ENCODE measurements at places on chromosomes 6 and 20.

DNA sequence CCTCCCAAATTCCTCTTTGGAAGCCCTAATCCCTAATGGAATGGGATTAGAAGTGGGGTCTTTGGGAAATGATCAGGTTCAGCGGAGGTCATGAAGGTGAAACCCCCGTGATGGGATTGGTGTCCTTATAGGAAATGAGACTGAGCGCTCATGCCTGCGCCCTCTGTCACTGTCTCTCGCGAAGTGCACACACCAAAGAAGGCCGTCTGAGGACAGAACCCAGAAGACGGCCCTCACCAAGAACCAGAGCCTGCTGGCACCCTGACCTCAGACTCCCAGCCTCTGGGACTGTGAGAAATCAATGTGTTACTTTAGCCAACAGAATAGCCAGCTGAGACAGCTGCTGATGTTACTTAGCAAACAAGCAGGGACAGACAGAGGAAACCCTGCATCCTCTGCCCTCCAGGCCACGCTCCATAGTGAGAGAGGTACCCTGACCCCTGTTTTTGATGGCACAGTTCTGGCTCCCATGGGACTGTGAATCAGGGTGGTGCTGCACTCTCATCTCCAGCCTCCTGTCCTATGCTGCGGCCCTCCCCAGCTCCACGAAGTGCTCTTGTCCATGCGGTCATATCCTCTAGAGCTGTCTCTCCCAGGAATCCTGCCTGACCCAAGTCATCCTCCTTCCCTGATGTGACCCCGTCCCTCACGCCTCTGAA is 369.3 kb downstream of the ZFAND3 start:
- no peak for DNase-seq

DNA sequence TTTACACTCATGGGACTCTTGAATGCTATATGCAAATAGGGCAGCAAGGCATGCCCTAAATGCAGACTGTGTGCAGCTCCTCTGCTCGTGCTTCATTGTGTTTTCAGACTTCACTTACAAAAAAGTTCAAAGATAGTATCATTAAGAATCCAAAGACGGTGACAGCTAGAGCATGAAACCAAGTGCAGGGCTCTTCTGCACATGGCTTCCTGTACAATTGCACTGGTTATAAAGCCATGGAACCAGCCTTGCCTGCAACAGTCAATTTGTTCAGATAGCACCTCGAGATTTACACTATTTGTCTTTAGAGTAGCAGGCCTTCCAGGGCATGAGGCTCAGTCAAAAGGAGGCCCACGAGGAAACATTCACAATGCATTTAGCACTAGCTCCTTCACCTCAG is 35.6 kb downstream of the RFPL4B start:
- DNase-seq = no peak

DNA sequence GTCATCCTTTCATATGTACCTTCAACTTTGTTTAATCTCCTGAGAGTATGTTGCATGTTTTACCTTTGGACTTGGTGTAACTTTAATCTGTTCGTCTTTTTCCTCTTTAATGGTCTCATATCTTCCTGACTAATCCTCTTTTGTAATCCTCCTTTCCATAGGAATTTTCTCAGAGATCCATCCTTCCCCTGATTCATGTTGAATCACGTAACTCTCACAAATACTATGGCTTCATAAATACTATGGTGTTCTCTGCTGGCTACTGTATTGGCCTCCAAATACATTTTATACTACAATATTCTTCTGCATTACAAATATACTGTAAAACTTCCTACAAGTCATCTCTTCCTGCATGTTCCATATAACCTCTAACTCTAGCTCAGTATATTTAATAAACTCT is 317.7 kb upstream of the ADGRB3 start:
- DNase-seq = peak; percentile 30

DNA sequence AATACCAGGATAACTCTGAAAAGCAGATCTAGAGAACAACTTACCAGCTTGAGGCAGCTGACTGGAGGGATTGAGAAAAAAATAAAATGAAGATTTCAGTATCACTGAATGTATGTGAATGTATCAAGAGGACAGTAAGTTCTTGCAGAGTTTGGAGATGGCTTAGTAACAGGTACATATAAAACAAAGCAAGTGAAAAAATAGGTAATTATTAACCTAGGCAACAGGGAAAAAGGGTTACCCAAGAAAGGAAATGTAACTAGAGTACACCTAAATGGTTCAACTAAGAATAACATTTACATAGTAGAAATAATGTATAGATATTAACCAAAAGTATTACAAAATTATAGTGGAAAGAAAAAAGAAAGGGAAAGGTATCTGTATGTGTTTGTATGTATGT is 67.3 kb downstream of the NRSN1 start:
- DNase-seq = no peak

DNA sequence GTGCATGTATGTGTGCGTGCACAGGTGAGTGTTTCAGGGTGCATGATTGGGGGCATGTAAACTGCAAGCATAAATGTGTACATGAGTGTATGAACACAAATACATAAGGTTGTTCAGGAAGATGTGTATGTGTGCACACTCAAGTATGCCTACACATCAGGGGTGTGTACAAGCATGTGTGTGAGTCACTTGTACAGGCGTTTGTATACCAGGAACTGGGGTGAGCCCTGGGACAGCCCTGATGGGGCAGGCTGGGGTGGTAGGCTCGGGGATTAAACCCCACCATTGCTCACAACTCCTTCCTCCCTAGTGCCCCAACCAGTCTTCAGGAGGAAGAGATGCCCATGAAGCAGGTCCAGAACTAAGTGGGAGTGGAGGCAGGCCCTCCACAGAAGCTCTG is 4.3 kb downstream of the CRIP3 start:
- no peak for DNase-seq

GRCh38 chr6:116528133-116528532 is 16.7 kb downstream of the CALHM5 start:
- DNase-seq = no peak

DNA sequence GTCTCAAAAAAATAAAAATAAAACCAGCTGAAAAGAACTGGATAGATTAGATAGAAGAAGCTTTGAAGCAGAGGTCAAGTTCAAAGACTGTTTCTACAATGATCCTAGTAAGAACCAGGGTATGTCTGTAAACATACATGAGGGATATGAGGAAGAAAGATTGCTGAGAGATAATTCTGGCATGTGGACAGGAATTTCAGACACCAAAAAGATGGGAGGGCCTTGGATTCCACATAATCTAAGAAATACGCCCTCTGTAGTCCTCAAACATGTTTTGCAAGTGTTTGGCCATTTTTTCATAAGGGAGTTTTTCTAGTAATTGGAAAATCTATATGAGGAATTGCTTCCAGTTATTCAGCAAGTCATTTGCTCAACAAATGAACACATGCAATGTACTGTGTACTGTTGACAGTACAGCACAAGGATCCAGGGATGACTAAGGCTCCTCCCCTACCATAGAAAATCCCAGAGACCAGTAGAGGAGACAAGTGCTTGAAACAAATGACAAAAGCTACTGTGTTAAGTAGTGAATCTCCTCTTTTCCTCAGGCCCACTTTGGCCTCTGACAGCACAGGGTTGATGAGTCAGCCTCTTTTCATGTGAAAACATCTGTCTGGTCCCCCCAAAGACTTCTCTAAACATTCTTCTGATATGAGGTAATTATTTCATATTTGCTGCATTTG is 795.9 kb downstream of the MAFB start:
- peak; percentile 90 for DNase-seq

DNA sequence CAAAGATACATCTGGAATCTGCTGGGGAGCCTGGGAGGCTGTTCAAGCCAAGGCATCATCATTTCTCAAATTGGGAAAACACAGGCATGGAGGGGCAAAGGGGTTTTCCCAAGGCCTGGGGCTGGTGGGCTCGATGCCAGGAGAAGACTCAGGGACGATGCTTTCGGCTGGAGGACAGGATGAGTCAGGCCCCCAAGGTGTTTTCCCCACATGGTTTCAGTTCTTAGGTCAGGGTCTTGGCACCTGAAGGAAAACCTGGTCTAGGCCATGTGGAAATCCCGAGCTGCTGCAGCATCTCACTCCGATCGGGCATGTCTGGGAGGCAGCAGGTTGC is 348.1 kb downstream of the CDC5L start:
- peak; percentile 63 for DNase-seq

- DNase-seq = no peak
Measured at GRCh38 chr20:43900121-43900466, 14.6 kb upstream of the TOX2 start.

- DNase-seq = no peak
Measured at GRCh38 chr6:6243846-6244245, 76.6 kb downstream of the F13A1 start.

DNA sequence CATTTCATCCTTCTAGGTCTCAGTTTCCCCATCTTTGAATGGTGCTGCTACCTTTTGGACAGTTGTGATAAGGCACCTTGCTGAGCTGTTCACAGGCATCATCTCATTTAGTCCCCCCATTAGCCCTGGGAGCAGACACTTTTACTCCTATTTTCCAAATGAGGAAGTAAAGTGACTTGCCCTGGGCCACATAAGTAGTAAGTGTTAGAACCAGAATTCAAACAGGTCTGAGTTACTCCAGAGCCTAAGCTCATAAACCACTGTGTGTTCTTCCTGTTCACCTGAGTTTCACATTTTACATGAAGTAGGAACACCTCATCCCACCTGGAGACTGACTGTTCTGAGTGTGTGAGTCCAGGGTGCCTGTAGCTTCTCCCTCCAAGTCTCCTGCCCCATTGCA is 43.5 kb upstream of the EPB41L1 start:
- DNase-seq = no peak

DNA sequence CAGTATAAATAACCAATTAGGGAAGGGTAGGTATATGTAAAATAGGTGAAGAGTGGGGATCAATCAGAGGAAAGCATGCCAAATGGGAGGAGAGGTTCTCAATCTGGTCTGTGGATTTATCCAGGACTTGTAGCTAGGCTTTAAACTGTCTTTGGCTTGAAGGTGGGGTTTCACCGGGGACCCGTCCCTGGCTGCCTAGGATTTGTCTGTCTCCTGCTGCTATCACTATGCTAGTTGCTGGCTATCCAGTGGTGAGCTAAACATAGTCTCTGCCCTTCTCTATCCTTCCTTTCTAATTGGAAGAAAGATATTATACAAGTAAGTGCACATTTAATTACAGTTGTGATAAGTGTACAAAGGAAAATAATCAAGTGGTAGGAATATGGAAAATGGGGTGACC is 58.8 kb downstream of the DOP1A start:
- DNase-seq = no peak

GRCh38 chr6:51927450-51927849 is 160.0 kb downstream of the PKHD1 start:
- DNase-seq = no peak

GRCh38 chr6:106639812-106640211 is 10.4 kb downstream of the QRSL1 start:
- no peak for DNase-seq

GRCh38 chr20:22985239-22985778 is 49.8 kb upstream of the SSTR4 start:
- no peak for DNase-seq

DNA sequence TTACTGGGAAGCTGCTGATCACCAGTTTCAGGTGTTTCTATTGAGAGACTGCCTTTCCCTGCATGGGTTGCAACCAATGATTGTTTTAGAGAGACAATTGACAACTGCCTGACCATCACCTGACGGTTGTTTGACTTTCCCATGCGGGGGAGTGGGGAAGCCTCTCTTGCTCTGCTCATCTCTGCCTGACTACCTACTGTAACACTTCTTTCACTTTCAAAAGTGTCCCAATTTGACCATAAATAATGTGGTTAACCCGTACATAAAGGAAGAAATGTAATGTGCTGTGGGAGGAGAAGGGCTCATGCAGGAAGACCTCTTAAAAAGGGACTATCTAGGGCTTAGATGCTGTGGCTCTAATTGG is 122.1 kb upstream of the PHACTR1 start:
- no peak for DNase-seq

DNA sequence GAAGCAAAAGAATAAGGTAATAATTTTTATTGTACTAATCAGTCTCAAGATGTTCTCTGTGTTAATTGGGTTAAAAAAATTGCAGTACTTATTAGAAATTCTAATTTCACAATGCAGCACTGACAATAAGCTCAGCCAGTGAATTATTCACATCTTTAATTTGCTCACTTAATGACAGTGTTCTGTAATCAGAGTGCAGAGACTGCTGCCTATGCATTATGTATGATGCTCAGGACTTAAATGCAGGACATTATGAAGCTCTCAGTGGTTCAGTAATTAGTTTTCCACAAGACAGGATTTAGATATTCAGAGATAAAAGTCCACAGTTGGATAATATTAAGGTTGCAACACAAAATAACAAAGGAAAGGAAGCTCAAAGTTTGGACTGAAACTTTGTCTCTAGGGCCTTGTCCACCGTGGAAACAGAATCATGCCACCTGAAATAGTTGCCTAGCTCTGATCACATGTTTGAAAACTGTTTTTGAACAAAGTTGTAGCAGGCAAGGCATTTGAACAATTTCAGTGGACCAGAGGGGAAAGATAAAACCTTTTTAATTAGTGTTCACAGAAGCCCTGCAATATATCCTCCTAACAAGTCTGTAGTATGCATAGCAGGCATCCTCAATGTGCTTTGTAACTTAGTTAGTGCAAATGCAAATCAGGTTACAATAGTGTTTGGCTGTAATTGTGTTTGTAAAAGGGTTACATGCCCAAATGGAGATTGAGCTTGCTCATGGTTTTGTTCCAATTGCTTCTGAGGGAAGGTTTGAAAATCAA is 23.7 kb upstream of the MMS22L start:
- no peak for DNase-seq

DNA sequence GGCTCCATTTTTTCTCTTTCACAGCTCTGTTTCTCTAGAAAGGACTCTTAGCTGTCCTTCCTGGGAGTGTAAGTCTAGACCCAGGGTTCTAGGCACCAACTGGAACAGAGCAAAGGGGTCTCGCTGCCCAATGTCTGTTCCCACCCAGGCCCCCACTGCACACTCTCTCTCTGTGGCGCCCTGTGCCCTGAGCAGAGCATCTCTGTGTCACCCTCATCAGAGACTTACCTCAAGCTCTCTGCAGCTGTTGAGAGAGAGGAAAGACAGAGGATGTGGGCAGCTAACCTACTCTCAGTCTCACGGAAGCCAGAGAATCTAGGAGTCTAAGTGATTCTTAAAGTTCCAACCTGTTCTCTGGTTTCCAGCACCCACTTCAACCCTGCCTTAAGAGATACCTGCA is 9.5 kb downstream of the NCR2 start:
- DNase-seq = no peak

GRCh38 chr6:160267102-160267501 is 8.5 kb upstream of the SLC22A2 start:
- DNase-seq = no peak

GRCh38 chr6:88004707-88005106 is 42.9 kb upstream of the SPACA1 start:
- no peak for DNase-seq

- no peak for DNase-seq
Measured at GRCh38 chr6:162941128-162941527, 213.4 kb downstream of the PACRG start.

All from fibroblast of skin of right biceps (primary cell).